COR-L47 (cell line): ENCODE measurements at places on chromosomes 12 and 14.

DNA sequence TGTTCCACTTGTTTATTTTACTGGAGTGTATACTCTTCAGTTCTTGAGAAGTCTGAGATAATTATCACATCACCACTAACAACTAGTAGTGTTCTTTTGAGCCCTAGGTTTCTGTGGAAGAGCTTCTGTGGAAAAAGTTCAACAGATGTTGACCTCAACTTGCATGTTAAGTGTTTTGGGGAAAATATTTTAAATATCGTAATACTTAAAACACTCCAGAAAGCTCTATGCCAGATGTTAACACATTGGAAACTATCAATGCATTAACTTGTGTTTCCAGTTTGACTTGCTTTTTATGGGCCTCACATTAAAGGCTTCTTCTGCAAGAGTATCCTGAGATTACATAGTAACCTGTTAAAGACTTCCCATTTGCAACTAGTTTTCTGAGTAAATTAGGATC lies 173.1 kb downstream of the DUSP6 start:
- DNase-seq: no peak

- no peak for DNase-seq
These were observed 22.4 kb upstream of the TAS2R42 start for GRCh38 chr12:11209113-11209512.

GRCh38 chr12:108370415-108370814 lies 31.3 kb upstream of the CMKLR1 start:
- no peak for DNase-seq

GRCh38 chr12:48979602-48980388 lies 1.7 kb downstream of the WNT1 start:
- DNase-seq: no peak

DNA sequence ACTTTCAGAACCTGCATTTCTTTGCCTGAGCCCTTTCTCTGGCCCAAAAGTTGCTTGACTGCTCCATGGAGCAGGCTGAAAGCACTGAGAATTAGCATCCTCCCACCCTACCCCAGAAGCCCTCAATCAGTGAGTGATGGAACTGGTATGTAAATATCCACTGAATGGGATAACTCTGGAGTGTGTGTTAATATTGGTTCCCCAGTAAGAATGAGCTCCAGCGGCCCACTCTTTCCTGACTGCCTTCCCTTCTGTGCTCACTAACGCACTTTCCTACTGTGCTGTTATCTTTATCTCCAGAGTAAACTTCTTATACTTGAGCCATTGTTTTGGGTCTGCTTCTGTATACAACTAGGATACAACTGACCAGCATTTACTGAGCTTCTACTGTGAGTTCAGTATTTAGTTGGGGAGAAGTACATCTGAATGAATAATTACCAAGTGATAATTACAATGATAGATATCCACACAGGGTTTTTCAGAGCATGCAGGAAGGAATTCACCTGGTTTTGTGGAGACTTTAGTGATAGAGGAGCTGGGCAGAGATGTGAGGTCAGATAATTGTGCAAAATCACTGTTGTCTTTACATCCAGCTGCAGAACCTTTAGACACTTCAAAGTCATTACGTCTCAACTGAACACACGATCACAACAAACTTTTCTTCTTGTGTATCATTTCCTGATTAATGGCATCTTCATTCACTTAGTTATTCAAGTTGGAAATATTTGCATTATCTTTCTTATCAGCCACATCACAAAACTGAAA lies 149.2 kb upstream of the BTG1 start:
- DNase-seq: no peak

DNA sequence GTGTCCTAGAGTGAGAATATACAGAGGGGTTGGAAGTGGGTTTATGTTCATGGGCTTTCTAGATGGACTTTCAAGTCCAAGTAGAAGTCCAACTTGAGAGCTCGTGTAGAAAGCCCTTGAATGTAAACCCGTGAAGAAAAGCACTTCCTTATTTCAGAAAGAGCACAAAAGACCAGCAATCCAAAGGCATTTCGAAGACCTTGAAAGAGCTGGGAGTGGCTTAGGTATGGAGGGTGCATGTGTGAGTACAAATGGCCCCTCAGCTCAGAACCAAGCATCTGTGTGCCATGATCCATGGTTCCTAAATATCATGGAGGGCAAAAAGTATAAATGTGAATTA lies 160.7 kb downstream of the ETV6 start:
- no peak for DNase-seq

DNA sequence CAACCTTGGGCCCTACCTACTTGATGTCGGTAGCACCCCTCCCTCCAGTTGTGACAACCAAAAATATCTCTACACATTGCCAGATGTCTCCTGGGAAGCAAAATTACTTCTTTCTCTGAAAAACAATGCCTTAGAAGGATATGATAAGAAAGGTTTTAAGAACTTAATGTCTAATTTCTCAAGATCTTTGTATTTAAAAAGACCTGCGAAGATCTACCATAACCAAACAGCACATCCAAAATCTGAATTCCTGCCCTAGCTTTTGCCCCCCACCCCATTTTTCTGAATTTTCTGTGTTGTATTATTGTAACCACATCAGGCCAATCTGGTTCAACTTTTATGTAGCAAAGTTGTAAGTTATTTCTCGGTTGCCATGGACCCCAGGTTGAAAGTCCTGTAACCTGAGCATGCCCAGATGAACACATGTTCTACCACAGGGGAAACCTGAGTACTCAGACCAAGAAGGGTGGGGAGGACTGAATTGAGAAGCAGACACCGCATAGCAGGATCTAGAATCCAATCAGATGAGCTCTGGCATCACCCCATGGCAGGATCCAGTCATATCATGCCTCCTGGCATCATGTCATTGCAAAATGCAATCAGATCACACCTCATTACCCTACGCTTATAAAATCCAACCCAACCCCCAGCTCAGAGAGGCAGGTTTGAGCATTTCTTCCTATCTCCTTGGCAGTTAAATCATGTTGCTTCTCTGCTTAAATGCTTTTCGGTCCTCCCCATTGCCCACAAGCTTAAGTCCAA lies 8.7 kb downstream of the TMEM253 start:
- no peak for DNase-seq

GRCh38 chr14:31592631-31593030 lies 31.4 kb downstream of the NUBPL start:
- no peak for DNase-seq

DNA sequence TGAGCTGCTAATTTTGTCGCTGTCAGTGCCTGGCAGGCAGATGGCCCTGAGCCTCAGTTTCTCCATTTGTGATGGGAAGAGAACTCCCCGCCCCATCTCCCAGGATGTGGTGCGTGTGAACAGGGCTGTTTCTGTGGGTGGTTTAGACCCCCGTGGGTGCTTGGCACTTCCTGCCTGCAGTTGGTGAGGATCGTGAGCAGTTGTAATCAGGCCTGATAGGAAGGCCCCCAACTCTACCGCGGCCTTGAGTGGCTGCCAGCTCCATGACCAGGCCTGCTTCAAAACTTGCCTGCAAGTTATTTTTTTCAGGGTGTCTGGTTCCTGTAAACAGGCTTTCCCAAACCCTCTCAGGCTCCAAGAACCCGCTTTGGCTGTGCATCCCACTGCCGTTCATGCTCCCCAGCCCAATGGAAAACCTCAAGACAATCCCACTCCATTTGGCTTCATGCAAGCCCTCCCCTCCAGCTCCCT lies 138.4 kb downstream of the ZFP36L1 start:
- no peak for DNase-seq

GRCh38 chr12:47885012-47885501 lies 19.7 kb downstream of the VDR start:
- no peak for DNase-seq

DNA sequence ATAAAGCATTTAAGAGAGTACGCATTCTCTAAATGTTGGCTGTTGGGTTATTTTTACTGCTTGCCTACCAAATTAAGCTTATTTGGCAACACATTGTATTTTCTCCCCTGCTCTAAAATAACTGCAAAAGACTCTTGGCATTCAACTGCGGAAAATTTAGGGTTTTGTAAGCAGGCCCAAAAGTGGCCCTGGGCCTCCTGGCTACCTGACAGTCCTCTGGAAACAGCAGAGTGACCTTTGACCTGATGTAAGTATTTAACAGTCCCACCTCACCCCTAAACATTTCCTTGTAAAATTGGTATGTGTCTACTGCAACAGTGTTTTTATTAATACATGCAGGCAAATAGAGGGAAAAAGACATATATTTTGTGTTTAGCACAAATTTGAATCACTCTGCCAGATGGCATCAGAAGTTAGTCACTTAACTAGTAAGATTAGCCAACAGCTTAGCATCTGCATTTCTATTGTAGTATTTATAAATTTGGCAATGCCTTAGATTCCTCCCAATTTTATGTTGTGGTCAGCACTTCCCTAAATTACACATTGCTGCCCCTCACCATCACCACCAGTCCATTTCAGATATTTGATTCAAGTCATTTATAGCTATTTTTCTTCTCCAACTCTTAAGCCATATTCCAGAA lies 11.2 kb downstream of the LLPH start:
- DNase-seq: no peak

DNA sequence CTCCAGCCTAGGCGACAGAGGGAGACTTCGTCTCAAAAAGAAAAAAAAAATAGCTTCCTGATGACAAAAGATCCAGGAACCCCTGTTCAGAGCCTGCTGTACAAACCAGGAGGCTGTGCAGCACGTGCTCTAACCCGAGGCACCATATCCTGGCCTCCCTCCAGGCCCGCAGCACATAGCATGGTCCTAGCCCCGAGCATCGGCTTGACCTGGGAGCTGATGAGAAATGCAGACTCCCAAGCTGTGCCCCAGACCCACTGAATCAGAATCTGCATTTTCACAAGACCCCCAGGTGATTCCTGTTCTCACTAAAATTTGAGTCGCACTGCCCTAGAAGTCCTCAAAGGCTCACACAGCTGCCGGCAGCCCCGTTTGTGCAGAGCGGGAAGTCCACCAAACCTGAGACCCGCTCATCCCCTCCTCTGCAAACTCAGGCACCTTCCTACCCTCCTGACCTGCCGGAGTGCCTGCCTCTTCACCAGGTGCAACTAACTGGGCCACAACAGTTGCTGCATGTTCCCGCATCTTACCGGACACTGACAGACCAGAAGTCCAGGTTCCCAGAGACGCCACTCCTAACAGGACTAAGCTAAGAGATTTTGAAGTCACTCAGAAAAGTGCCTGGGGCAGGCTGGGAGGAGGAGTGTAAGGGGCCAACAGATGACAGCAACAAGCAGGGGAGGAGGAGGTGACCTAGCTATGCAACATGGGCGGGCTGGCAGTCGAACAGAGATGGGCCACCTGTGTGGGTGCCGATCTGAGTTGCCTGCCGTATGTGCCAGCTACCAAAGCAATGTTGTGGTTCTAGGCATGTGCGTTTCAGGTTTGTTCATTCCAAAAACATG lies 24.0 kb upstream of the RIN3 start:
- no peak for DNase-seq

- no peak for DNase-seq
These were observed 226.0 kb downstream of the AEBP2 start for GRCh38 chr12:19665121-19665900.

GRCh38 chr14:89025561-89026236 lies 201.2 kb downstream of the TTC8 start:
- no peak for DNase-seq

DNA sequence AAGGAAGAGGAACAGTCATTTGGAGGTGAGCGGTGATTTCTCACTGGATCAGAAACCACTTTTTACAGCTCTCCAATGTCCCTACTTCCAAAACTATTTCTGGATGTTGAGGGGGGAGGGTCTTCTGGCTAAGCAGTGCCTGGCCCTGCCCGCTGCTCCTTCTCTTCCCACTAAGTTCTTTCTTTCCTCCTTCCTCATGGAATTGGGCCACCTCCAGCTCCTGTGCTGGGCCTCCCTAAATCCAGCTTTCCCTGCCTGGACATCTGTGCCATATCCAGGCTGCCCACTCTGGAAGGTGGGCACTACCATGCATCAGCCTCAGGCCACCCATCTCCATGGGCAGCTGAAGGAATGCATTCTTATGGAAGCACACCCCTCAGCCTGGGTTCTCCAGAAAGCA lies 11.5 kb downstream of the DHRS2 start:
- no peak for DNase-seq

DNA sequence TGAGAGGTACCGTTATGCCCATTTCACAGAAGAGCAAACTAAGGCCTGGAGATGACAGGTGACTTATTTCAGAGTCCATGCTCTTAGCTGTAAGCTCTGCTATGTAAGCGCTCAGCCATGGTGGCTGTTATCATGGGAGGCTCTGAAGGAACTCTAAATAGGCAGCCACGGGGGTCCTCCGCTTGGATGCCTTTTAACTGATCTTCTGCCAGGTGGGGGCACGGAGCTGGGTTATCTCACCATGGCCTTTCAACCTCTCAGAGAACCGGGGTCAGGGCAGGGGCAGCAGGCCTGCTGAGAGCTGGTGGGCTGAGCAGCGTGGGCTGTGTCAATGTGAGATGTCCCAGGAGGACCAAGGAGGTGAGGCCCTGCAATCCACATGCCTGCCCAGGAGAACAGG lies 49.7 kb upstream of the RBM19 start:
- DNase-seq: no peak

GRCh38 chr12:44873898-44874297 lies 2.2 kb downstream of the NELL2 start:
- DNase-seq: no peak

- no peak for DNase-seq
These were observed 41.5 kb upstream of the DYNC1H1 start for GRCh38 chr14:101922866-101923265.

DNA sequence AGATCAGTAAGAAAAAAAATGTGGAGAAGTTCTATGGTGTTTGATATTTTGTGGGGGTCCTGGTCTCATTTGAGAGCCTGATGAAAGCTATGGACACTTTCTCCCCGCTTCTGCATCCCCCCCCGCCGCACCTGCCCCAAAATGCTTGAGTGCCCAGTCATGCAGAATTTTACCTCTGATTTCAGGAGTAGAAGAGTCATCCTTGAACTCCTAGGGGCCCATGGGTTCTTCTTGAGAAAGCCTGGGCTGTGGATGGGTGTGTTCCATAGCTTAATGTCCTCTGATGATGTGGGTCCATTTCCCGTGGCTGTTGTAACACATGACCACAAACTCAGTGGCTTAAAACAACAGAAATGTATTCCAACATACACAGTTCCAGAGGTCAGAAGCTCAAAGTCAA lies 248.8 kb upstream of the PWP1 start:
- DNase-seq: no peak

DNA sequence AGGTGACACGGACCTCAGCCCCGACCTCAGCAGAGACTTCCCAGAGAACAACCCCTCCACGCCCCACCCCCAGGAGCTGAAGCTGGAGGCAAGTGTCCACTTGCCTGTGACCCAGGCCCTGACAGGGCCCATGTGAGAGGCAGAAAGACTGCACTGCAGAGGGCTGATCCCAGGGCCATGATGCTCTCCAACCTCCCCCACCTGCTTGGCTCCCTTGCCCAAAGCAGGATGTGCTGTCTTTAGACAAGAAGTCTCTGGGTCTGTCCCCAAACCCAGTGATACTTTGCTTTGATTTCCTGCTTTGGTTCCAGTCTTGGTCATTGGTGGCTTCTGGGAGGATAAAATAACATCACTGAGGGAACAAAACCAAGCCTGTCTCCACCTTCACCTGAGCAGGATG lies 59.4 kb downstream of the BCL11B start:
- DNase-seq: no peak

GRCh38 chr14:98984719-98985041 lies 287.3 kb downstream of the BCL11B start:
- DNase-seq: no peak

- no peak for DNase-seq
These were observed 53.4 kb downstream of the HNRNPC start for GRCh38 chr14:21215879-21216251.

GRCh38 chr14:101335061-101335661 lies 226.1 kb upstream of the DIO3 start:
- no peak for DNase-seq
